ENCODE measurements at places on chromosomes 3 and 15.

DNA sequence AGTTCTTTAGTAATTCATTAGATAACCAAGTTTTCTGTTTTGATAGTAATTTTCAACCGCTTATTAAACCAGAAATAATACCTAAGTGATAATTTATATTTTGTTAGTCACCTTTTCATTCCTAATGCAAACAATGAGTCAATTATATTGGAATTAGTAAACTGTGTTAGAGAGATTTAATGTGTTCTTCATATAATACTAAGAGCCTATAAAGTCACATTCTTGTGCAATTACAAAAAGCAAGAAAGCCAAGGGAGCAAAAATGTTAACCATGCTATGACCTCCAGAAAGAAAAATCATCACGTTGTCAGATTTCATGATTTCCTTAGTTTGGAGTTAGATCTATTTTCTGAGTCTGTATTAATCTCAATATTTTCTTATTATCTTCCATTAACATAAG is 108.8 kb upstream of the SAMMSON start:
- DNase-seq = no peak

DNA sequence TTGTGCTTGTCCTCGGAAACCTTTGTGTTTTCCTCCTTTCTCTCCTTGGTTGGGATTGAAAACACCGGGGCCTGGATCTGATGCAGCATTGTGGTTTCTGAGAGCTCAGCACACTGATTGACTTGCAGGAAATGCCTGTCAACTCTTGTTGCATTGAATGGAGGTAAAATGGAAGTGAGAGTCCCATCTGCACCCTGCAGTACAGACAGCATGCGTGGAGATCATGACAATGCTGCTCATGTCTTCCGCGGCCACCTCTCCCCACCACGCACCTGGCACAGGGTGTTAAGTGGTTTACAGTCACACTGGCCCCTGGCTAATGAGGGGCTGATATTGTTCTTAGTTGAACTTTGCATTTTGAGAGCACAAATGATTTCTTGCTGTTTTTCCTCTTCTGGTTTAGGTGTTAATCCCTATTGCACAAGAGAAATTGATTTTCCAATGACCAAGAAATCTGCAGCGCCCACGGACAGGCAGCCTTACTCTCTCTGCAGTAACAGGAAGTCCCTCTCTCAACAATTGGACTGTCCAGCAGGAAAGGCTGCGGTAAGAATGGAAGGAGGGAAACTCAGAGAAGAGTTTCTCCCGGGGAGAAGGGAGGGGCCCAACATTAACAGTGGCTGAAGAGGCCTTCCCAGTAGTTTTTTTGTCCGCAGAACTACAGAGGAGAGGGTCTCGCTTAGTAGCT is 58.5 kb downstream of the STARD5 start:
- DNase-seq = no peak

DNA sequence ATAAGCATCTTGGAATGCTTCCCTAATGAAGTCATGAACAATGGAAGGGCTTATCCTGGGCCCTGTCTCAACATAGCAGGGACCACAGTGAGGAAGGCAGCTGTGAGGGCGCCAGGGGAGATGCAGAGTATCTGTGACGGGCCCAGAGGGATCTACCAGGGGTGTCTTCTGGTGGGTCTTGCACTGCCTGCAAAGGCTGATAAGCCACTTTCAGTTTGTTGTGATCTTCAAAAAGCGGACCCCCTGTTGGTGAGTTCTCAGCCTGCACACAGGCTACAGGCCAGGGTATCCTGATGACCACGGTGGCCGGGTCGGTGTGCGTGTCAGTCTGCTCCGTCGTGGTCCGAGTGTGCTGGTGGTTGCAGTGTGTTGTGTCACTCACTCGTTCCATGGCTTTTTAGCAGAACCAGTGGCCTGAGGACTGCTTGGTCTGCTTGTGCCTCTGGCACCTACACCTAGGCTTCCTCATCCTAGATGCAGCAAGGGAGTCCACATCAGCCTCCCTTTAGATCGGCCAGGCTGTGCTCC is 46.8 kb downstream of the CHDH start:
- DNase-seq = no peak

- DNase-seq = no peak
Observed at GRCh38 chr15:71357321-71357732, 242.1 kb downstream of the THSD4 start.

DNA sequence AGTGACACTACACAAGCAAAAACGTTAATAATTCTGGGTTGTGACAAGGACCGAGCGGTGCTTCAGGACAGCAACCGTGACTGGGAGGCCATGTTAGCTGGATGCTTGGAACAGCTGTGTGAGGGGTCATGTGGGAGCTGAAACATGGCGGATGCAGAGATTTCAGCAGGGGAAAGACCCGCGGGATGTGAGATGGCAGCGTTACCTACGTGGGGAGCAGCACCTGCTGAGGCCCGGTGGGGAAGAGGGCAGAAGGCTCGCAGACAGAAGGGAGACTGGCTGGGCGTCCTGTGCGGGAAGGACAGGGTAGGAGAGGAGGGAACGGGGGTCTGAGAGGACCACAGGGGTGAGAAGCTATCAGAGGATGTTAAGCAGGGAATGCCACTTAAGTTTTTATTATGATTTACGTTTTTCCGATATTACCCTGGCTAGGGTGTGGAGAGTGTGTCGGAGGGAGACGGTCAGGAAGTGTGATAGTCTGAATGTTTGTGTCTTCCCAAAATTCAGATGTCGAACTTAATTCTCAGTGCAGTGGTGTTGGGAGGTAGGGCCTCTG is 228.8 kb upstream of the LYSMD4 start:
- no peak for DNase-seq

DNA sequence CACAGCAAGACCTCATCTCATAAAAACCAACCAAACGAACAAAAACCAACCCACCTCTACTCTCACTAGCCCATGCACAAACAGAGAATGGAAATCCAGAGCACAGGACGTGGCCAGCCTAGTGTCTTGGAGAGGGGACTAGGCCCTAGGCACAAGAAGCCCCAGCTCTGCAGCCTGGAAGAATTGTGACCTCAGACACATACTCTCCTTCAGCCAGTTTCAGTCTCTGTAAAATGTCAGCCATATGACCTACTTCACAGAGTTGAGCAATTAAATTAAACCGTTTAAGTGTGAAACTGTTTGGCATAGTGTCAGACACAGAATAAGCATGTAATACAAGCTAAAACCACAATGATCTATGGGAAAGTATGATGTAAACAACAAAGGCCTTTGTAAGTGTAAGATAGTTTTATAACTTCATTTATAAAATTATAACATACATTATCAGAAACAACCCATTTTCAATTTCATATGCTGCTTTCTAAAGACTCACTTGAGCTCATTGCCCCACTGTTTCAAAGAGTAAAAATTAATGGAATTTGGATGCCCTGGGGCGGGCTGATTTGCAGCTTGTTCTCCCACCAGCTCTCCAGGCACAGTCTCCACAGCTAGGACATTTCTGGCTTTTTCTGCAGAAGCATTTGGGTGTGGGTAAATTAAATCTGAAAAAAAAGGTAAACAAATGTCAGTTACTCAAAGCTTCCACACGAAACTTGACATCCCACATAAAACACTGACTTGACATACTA is 32.9 kb downstream of the TBC1D2B start:
- DNase-seq = no peak

GRCh38 chr3:183114384-183115178 is 15.3 kb upstream of the MCCC1 start:
- DNase-seq = no peak

- no peak for DNase-seq
Observed at GRCh38 chr3:167305340-167305890, 74.7 kb downstream of the ZBBX start.

DNA sequence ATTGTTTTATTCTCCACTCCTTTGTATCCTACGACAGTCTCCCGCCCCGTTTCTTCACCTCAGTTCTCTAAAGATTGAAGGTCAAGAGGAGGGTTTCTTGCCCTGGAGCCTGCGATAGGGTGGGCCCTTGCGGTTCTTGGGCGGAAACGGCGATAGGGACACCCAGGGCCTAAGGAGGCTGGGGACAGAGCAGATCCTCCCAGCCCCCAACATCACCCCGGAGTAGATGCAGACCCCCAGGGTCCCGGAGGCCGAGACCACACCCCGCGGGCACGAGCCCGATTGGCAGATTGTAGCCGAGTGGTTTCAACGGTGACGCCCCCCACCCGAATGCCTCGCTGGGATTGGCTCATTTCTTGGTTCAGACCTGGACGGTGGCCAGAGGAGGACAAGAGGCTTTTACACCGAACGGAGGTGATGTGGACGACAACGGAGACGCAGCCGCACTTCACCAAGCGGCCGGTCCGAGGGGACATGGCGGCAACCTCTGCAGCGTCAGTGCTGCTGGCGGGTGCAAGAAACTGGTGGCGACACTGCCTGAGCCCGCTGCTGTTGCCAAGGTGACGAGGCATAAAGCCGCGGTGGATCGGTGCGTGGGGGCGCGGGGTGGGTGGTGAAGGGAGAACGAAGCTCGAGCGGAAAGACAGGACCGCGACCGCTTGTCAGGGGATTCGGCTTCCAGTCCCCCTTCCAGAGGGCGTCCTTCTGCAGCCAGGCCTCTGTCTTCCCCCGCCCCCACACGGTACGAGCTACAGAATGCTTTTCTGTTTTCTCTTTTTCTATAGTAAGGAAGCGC is 19.0 kb upstream of the MCF2L2 start:
- DNase-seq = peak; percentile 44

GRCh38 chr3:33063651-33064051 is 33.3 kb downstream of the GLB1 start:
- no peak for DNase-seq

DNA sequence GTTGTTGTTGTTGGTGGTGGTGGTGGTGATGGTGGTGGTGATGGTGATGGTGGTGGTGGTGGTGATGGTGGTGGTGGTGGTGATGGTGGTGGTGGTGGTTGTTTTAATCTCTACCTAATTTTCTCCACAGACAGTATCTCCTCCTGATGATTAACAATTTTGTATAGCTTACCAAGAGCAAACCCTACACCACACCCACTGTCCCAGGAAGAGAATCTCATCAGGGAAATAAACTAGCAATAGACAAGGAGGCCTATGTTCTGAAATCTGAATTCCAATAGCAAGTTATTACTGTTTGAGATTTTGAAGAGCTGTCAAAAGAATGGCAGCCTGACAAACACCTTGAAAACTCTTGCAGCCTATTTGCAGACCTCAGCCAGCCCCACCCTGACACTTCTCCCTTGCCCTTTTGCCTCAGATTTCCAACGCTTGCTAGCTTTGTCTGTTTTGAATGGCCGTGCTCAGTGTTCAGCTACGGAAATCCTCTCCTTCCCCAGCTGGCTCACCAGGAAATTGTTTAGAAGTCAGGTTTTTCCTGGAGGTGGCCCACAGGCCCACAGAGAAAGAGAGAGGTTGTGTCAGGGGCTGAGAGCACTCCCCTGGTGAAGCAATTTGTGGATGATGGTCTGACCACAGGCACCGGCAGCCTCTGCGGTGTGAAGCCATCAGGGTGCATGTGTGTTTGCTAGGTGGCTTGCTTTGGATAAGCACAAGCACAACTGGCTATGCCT is 101.6 kb downstream of the MAGI1 start:
- DNase-seq = no peak

DNA sequence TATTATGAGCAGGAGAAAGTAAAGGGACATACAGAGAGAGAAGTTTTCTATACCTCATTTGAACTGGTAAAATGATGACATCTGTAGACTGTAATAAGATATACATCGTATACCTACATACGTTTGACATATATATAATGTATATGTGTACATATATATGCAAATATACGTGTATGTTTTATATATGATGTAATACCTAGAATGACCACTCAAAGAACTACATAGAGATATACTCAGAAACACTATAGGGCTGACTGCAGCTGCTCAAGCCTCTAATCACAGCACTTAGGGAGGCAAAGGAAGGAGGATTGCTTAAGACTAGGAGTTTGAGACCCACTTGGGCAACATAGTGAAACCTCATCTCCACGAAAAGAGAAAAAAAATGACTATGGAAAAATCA is 48.5 kb upstream of the MCTP2 start:
- DNase-seq = no peak

DNA sequence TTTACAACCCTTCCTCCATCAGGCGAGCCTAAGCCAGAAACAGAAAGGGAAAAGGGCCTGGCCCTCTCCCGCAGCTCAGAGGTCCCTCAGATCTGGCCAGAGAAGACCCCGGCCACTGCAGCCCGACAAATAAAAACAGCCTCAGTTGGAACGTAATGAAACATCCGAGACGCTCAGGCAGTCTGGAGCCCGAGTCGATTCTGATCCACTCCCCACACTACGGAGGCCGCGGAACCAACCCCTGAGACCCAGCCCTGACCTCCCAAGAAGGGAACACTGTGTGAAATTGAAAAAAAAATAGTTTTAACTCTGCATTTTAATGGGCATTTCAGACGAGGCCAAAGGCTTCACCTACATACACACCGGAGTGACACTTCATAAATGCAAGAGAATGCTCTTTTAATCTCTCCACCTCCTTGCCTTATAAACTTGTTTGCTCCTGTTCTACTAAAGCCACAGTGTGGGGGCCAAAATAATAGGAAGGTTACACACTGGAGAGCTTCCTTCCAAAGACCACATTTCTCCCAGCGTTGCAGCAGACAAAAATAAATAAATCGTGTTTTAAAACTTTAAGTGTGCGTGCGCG is 3.7 kb downstream of the MEIS2 start:
- no peak for DNase-seq

- no peak for DNase-seq
Observed at GRCh38 chr3:152269831-152270734, 1.4 kb downstream of the MBNL1 start.

DNA sequence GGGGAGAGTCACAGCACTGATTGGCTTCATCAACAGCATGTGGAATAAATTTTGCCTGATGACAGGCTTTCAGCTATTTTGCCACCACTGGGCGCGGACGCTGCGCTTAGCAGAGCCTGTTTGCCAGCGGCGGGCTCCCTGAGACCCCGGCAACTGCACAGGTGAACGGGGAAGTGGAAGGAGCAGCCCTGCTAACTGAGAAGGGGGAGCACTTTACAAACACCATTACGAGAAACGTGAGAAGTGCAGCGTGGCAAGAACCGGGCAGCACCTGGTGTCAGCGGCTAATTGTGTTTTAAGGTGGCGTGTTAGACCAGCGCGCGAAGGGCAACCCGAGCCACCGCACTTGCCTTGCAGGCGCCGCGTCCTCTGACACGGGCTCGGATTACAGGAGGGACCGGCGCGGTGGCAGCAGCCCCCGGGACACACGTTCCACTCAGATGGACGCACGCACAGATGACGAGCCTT is 307.8 kb upstream of the ARRDC4 start:
- no peak for DNase-seq

DNA sequence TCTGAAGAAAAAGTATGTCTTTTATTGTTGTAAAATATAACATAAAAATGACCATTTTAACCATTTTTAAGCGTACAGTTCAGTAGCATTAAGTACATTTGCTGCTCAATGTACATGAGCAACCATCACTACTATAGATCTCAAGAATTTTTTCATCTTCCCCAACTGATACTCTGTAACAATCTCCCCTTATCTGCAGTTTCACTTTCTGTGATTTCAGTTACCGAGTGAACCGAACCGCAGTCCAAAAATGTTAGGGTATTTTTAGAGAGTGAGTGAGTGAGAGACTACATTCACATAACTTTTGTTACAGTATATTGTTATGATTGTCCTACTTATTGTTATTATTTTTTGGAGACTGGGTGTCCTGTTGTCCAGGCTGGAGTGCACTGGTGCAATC is 9.0 kb upstream of the SLC25A26 start:
- no peak for DNase-seq
